ENCODE measurements at places on chromosomes 5 and 9. TPM values are rescaled to one million over a fixed set of nuclear protein-coding genes. Genes with fewer than 3 reads are reported as not detected.

The OR5C1 gene
- not detected for total RNA-seq

The GABRP gene
- total RNA-seq = not detected

The ANKRD18B gene
- total RNA-seq = not detected

- no peak for DNase-seq
- H3K27me3 ChIP-seq = no peaks in the 10 kb centered on the region
- H3K36me3 ChIP-seq = no peaks in the 10 kb centered on the region
- H3K4me1 ChIP-seq = no peaks in the 10 kb centered on the region
Measured at GRCh38 chr5:178667101-178667500, 40.3 kb upstream of the CLK4 start.

All from B cell (primary cell).